Esophagus squamous epithelium (tissue), 5 donors: ENCODE measurements at places on chromosomes 1 and 21.

DNA sequence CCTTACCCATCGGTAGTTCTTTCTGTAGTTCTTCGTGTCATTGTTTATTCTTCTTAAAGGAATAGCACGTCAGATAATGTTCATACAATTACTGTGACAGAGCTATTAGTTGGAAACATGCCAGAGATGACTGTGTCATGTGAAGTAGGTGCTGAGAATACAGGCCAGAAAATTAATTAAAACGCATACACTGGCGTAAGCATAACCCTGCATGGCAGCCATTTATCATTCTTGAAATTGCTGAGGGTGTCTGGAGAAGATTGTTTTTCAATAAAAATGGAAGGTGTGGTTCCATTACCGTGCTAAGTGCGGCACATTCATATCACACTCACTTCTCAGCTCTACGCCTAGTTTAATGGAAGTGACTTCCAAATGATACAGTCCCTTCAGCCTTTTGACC lies 7.8 kb downstream of the ETS2 start:
- no peak for DNase-seq

GRCh38 chr1:39405358-39405757 lies 86.1 kb upstream of the BMP8A start:
- DNase-seq: no peak

GRCh38 chr21:44730951-44731579 lies 19.7 kb upstream of the TSPEAR start:
- no peak for DNase-seq

DNA sequence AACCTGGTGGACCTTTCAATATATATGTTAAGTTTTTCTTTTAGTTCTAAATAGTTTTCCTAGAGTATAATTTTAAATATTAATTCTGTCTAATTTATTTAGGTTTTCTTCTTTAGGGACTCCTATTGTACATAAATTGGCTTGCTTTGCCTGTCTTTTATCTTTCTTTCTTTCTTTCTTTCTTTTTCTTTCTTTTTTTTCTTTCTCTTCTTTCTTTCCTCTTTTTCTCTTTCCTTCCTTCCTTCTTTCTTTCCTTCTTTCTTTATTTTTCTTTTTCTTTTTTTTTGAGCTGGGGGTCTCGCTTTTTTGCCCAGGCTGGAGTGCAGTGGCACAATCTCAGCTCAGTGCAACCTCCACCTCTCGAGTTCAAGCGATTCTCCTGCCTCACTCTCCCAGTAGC lies 35.2 kb downstream of the ZSCAN20 start:
- DNase-seq: no peak

DNA sequence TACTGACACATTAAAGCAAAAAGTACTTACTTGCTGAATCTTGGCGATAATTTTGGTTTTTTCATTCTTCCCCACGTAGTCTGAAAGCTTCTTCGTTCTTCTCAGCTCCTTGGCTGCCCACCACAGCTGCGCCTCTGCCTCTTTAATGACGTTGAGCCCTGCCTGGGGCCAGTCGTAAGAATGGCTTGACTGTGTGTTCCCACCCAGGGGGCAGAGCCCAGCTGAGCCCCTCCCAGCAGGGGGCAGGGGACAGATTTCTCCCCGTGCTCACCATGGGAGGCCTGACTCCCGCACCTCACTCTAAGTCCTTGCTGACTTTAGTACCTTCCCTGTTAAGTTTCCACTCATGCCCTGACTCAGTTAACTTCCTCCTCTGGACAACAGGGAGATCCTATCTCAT lies 9.0 kb downstream of the CFAP298 start:
- DNase-seq: no peak

DNA sequence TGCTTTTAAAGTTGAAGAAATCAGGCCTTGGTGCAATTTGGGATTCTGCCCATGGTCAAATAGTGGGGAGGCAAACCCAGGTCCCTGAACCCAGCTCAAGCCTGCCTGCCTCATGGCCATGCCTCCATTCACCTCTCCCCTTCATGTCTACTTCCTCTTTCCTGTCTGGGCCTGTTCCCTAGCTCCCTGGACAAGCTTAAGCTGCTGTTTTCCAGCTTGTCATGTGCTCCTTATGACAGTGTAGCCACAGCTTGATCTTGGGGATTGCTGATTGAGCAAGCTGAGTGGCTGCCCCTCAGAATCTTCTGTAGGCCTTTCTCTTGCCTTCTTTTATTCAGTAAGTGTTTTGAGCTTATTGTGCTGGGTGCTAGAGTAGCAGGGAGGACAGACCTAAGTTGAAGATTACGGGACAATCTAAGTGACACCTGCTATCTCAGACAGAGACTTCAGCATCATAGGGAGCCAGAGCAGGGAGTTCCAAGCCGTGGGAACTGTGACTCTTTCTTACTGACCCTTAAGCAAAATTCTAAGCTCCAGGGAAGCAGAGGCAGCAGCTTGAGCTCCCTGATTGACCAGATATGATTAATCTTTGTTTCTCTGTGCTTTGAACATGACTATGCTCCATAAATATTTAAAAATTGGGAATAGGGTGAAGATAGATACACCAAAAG lies 520 bp upstream of the MR1 start:
- no peak for DNase-seq

DNA sequence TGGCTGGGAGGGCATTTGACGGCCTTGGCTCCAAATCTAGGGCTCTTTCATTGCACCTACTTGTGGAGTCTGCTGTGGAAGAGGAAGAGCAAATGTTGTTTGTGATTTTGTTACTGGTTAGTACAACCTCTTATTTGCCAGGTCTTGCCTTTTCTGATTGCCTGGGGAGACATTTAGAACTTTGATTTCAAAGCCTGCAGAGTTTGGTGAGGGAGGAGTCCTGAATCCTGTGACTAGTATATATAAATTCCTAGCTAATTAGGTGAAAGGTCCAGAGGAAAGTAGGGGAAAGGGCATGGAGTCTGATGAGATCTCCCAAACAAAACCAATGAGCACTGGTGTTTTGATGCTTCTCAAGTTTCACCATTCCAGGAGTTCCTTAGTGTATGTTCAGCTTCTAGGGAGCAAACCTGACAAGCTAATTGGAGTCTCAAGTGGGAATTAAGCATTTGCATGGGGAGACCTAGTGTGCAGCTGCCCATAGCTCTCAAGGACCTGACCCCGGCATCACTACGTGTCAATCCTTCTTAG lies 5.1 kb upstream of the HMGCS2 start:
- no peak for DNase-seq

DNA sequence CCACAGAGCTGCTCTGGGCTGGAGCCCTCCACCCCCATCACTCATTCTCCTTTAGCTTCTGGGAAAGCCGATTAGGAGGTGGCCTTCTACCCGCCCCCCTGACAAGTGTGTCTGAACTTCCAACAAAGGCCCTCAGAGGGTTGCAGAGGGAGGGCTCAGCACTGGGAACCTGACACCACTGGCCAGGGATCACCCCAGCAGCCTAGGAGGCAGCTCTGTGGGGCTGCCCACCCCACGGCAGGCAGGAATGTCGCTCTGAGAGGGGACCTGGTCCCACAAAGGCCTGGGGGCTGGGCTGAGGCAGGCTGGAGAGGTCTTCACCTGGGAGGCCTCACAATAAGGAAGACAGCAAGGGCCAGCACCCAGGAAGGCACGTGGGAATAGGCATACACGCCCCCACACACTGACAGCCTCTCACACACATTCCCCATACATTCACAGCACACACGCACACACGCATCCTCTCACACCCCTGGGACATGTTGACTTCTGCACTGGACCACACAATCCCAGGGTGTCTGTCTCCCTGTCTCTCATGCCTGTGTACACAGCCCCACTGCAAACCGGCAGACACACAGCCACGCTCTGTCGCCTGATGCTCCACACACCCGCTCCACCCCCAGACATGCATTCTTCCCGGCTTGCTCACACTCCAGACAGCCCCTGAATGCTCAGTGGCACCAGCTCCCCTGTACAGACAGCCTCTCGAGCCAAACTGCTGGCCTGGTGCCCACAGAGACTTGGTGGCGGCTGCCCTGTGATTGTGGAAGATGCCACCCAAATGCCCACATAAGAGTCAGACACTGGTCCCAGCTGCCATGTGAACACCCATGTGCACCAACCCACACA lies 30.7 kb downstream of the DMBX1 start:
- no peak for DNase-seq

GRCh38 chr1:147504801-147505311 lies 36.4 kb upstream of the BCL9 start:
- no peak for DNase-seq

- no peak for DNase-seq
Measured at GRCh38 chr1:229822026-229822425, 196.0 kb downstream of the URB2 start.

- no peak for DNase-seq
Measured at GRCh38 chr1:158989424-158989823, 20.3 kb upstream of the IFI16 start.

DNA sequence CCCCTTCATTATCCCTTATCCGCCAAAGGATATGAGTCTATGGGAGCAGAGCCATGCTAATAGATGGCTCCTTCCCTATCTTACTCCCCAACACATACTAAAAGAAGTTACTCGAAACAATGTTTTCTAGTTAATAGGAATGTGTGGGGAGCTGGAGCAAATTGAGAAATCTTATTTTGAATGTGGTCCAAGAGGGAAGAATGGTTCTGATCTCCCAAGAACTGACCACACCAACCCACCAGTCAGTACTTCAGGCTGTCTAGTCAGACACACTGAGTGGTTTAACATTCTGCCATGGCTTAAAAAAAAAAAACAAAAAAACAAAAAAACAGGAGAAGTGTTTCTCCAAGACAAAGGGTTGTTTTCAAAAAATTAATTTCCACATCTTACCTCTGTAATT lies 31.5 kb upstream of the DNASE2B start:
- DNase-seq: no peak

DNA sequence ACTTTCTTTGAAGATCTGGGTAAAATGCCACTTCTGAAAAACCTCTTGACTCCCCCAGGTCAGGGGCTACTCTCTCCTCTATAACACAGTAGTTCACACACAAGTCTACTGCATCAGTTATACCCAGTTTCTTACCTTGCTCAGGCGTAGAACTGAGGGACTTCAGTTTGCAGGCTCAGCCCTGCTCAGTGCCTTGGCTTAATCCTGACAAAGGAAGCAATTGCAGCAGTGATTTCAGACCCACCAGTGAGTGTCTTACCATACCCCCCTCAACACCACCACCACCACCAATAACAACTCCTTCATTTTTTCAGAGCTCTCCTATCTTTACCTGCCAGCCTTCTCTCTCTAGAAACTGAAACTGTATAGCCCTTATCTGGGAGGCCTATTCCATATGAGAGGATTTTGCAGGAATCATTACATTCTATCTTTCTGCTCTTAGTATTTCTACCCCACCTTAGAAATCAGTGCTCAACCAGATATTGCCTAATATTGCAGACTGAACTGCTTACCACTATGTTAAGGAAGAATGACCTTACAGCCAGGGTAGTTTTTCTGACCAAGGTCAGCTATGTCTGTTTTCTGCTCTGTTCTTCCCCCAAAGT lies 105.5 kb upstream of the S1PR1 start:
- no peak for DNase-seq

DNA sequence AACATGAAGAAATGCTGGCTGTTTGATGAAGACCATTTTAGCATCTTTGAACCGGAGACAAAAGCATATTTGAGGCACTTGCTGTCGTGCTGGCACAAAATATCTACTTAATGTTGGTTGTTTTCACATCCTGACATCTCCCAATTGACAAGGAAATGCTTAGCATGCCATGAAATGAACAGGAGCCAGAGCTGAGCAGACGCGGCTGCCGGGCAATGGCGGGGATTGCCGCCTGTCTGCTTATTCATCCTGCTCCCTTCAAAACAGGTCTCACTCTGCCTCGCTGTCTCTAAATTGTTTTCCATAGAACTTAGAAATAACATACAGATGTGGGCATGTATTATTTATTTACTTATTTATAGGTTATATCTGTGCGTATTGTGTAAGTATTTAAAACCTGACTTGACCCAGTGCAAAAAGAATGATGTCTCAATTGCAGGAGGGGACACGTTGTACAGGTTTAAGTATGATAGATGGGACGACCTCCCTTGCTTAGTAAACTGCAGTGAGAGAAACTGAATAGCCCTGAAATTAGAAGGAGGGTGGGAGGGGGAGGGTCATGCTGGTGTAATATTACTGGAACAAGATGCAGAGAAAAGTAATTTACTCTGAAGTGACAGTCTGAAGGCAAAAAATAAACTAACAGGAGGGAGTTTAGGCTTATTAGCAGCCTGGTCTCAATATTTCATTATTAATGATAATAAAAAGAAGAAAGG lies 590.4 kb upstream of the PLXNA2 start:
- no peak for DNase-seq

GRCh38 chr1:196449460-196449859 lies 158.8 kb downstream of the KCNT2 start:
- no peak for DNase-seq

GRCh38 chr1:145799806-145800205 lies 24.1 kb downstream of the RNF115 start:
- no peak for DNase-seq

- no peak for DNase-seq
Measured at GRCh38 chr1:109818988-109819764, 55.5 kb upstream of the EPS8L3 start.

DNA sequence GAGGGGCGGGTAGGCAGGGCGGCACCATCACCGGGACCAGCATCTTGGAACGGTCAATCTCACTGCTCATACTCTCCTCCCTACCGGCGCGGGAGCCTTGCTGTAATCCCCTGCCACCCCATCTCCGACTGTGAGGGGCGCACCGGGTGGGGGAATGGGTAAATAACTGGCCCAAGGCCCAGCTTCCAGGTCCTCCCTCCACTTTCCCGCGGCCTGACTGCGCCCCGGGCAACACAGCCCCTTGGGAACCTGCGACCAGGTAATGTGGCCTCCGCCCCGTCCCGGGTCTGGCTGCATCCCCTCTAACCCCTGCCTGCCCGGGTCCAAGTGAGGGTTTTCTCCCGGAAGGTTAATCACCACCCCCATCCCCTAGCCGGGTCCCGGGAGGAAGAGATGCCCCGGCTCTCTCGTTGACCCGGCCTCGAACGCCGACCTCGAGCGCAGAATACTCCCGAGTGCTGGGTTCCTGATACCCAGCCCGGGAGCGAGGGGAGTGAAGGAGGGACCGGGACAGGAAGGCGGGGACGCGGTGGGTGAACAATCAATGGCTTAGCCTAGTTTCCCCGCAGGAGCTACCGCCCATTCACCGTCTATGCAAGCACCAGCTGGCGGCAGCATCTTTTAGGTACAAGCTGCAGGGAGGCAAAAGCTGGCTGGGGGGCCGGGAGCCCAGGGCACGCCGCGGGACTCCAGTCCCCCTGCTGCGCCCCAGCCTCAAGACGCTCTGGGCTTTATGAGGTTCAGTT lies 5.9 kb upstream of the LHX9 start:
- DNase-seq: no peak

GRCh38 chr1:233704170-233704897 lies 90.4 kb downstream of the KCNK1 start:
- no peak for DNase-seq

- no peak for DNase-seq
Measured at GRCh38 chr1:16145030-16145661, 10.7 kb downstream of the EPHA2 start.

GRCh38 chr1:45499415-45499769 lies 481 bp downstream of the CCDC163 start:
- DNase-seq: no peak

GRCh38 chr1:62676611-62677356 lies 11.4 kb downstream of the DOCK7 start:
- no peak for DNase-seq
